ENCODE measurements at places on chromosomes 1 and 21. TPM values are rescaled to one million over a fixed set of nuclear protein-coding genes. Genes with fewer than 3 reads are reported as not detected.

NR1I3 gene
- not detected for total RNA-seq

LCE2A gene
- not detected for total RNA-seq

CFHR3 gene
- total RNA-seq, result not detected

RBM11 gene
- not detected for total RNA-seq

HNRNPU gene
- total RNA-seq, result 522 TPM

C1orf116 gene
- total RNA-seq, result 53.9 TPM
